Activated T-helper 17 cell treated with anti-CD3 and anti-CD28 coated beads, Interleukin-2, amount 50 U/mL, for 72 hours (primary cell): ENCODE measurements at places on chromosomes 6 and 20. TPM values are rescaled to one million over a fixed set of nuclear protein-coding genes. Genes with fewer than 3 reads are reported as not detected.

The PRSS16 gene
- total RNA-seq: 1.8 TPM

The CLPSL1 gene
- total RNA-seq: not detected

- peak; percentile 45 for ATAC-seq
These were observed 59.1 kb upstream of the PTPN1 start for GRCh38 chr20:50450881-50451752.

DNA sequence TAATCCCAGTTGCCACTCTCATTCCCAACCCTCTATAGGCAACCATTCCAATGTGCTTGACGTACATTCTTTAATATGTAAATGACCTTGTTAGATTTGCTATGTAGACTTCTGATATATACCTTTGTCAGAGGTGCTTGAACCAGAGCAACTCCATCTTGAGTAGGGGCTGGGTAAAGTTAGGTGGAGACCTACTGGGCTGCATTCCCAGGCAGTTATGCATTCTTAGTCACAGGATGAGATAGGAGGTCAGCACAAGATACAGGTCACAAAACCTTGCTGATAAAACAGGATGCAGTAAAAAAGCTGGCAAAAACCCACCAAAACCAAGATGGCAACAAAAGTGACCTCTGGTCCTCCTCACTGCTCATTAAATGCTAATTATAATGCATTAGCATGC is 8.3 kb upstream of the HM13 start:
- no peak for ATAC-seq

DNA sequence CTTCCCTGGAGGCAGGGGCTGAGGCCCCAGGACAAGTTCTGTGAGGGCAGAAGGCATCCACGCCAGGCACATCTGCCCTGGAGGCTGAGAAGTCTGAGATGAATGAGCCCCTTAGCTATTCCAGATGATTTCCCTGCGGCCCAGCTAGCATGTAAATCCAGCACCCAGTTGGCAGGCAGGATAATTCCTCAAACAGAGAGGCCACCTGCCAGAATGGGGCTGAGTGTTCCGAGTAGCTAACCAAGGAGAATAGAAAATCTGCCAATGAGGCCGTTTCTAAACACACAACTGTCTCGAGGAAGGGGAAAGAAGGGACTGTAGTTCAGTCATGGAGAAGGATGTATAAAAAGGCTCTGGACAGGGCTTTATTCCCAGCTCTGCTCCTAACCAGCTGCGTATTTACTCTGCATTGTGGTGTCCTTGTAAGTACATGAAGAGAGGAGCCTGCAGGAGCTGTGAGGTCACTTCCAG is 211.4 kb upstream of the CDYL start:
- no peak for ATAC-seq

- no peak for ATAC-seq
These were observed 304.1 kb upstream of the TCF21 start for GRCh38 chr6:133584823-133585222.

GRCh38 chr6:34384321-34385153 is 7.9 kb downstream of the NUDT3 start:
- no peak for ATAC-seq

DNA sequence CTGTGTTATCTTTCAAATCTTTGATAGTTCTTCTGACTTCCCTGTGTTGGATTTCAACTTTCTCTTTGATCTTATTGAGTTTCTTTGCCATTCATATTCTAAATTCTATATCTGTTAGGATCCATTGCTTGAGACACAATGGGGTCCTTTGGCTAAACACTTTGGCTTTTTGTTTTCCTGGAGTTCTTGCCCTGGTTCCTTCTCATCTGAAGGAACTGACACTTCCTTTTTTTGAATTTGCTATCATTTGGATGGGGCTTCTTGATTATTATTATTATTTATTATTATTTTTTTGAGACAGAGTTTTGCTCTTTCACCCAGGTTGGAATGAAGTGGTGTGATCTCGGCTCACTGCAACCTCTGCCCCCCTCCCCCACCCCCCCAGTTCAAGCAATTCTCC is 30.1 kb upstream of the EIF2S2 start:
- no peak for ATAC-seq

GRCh38 chr6:17086469-17086868 is 15.4 kb upstream of the STMND1 start:
- no peak for ATAC-seq

GRCh38 chr20:62244644-62245108 is 6.4 kb downstream of the OSBPL2 start:
- ATAC-seq: no peak

The TREM2 gene
- not detected for total RNA-seq

DNA sequence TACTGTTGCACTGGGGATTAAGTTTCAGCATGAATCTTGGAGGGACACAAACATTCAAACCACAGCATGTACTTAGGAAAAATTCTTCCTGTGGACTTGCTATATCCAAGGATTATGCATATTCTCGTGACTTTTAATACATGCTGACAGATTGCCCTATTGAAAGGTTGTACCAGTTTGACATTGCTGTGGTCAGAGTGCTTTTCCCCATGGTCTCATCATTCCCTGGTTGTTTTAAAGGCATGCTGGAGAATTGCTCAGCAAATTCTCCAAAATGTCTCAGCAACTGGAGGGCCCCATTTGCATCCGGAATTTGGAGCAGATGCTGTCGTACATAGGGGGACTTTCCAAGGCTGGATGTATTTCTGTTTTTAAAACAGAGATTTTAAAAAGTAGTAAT is 7.4 kb downstream of the HECA start:
- ATAC-seq: no peak

DNA sequence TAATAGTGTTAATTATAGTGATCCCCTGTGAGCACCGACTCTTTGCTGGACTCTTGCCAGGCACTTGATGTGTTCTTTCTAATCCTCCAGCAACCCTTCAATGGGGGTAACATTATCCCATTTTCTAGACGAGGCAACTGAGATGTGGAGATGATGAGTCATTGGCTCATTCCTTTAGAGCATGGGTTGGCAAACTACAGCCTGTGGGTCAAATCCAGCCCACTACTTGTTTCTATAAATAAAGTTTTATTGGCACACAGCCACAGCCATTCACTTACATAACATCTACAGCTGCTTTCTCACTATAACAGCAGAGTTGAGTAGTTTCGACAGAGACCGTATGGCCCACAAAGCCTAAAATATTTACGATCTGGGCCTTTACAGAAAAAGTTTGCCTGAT is 249.5 kb upstream of the KCNG1 start:
- ATAC-seq: no peak

The C20orf204 gene
- total RNA-seq: 21.5 TPM

- ATAC-seq: no peak
These were observed 293.8 kb downstream of the ZNF217 start for GRCh38 chr20:53299831-53300230.

The CFB gene
- not detected for total RNA-seq

- no peak for ATAC-seq
These were observed 7.6 kb upstream of the HLA-DRA start for GRCh38 chr6:32432050-32432450.

GRCh38 chr20:33945391-33946081 is 48.2 kb upstream of the RALY start:
- no peak for ATAC-seq

The TMEM74B gene
- total RNA-seq: 0.89 TPM
